Right lung (tissue), 10 donors: ENCODE measurements at places on chromosomes 12 and 14. TPM values are rescaled to one million over a fixed set of nuclear protein-coding genes. Genes with fewer than 3 reads are reported as not detected.

DNA sequence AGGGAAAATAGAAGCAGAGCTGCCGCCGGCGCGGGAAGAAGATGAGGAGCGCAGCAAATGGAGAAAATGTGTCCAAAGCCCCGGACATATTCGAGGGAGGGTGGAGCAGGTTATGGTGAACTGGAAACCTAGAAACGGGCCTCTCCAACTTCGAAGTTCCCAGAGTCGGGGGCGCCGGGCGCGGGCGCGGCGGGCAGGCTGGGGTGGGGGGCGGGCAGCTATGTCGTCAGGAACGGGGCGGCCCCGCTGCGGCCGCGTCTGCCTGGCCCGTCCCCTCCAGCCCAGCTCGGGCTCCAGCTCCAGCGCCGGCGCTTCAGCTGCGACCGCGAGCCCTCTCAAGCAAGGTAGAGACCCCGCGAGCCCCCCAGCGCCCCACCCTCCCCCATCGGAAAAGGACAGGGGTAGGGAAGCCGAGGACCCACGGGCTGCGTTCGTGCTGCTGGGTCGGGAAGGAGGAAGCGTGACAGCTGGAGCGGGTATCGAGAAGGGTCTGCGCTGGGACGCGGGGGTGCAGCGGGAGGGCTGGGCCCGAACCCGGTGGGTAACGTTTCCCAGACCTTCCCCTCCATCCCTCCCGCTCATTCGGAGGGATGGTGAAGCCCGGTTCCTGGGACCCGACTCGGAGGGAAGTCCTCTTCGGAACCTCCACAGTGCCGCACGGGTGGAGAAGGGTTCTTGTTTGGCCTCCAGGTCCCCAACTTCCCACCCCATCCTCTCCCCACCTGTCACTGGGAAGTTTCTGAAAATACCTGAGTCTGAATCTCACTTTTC, 1.0 kb downstream of the DGKA start:
- DNase-seq: peak; percentile 63

- no peak for DNase-seq
These were observed 83.0 kb downstream of the DENND5B start for GRCh38 chr12:31507966-31508365.

DNA sequence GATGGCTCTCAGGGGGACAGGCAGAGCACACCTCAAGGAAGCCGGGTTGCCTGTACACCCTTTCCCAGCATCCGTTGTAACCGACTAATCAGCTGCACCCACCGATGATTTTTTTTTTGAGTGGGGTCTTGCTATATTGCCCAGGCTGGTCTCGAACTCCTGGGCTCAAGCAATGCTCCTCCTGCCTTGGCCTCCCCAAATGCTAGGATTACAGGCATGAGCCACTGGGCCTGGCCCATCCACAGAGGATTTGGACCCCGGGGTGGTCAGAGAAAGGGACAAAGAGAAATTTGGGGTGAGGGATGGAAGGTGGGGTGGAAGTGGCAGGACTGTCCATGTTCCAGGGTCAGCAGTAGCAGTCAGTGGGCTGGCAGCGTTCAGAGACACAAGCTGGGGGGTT, 43.3 kb upstream of the PPP1CC start:
- no peak for DNase-seq

DNA sequence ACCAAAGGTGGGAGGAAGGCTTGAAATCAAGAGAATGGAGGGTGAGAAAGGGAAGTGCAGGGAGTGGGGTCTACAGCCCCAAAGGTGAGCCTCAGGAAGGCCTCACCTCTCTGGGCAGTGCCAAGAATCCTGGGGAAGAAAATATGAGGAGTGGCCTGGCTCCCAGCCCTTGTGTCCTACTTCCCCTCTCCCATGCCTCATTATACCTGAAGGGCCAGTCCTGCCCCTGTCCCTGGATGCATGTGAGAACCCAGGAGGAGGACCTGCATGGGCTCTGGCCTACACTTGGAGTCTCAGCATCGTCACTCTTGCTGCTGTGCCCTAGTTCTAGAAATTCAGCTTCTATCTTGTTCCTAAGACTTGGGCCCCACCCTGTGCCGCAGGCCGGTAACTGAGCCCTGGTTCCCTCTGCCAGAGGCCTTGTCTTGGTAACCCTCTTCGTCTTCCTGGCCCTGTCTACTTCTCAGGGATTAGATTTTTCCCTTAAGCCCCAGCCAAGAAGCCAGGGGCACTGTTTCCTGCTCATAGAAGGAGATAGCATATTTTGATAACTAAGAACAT, 10.9 kb upstream of the MYH7 start:
- no peak for DNase-seq

DNA sequence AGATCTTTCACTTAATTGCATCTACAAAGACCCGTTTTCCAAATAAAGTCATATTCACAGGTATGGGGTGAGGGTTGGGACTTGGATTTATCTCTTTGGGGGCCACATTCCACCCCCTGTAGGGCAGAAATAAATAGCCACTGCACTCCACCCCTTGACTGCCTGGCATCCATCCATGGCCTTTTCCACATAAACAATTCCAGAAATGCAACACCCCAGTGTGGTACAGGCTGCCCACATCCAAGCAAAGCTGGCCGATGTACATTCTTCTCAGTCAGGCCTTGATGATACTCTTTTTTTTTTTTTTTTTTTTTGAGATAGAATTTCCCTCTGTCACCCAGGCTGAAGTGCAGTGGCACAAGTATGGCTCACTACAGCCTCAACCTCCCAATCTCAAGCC, 12.9 kb downstream of the DGLUCY start:
- DNase-seq: no peak

DNA sequence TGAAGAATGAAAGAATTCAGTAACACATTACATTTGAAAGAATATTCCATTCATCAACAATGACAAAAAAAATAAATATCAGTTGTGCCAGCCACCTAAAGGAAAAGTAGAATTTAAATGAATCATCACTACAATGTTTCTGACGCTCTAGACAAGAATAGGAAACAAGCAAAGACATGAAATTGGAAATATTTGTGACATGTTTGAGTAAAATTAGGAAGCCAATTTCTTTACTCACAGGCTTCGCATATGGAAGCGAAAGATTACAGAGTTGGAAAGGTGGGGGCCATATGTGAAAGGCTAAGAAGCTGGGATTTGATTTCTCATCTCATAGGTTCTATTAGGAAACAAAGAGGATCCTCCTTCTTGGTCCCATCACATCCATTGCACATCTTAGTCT, 279.0 kb downstream of the IPO8 start:
- no peak for DNase-seq

DNA sequence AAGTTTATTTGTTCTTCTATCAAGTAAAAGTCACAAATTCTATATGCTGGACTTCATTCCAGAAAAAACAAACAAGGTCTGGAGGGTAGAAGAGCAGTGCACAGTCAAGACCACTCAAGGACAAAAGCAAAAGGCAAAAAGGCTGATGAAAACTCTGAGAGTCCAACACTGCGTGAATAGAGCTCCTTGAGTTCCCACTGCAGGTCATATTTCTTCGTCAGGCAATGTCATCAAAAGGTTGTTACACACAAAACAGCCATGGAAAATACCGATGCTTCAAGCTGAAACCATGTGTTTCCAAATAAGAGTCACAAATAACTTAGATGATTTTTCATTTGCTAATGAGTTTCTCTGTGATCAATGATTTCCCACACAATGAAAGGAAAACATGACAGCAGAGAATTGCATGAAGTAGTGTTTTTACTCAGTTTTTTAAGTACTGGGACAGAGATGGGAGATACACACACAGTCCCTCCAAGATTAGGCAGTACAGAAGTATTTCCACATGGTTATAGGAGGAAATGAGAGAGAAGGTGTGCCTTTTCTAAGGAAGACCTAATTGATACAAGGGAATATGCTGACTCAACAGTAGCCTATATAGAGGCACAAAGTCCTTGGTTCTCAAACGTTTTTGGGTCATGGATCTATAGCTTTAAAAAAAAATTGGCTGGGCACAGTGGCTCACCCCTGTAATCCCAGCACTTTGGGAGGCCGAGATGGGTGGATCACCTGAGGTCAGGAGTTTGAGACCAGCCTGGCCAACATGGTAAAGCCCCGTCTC, 177.7 kb downstream of the MED13L start:
- DNase-seq: no peak

- no peak for DNase-seq
These were observed 573.9 kb downstream of the NOVA1 start for GRCh38 chr14:26023967-26024366.

DNA sequence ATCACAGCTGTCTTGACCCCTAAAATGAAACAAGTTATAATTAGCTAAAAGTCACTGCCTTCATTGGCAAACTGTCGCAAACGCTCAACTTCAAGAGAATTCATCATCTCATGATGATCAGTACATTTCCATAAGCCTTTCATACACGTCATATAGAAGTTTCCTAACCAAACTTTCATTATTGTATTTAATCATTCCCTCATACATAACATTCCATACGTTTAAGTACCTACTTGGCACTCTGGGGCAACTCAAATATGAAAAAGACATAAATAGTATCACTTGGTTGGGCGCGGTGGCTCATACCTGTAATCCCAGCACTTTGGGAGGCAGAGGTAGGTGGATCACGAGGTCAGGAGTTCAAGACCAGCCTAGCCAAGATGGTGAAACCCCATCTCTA, 12.4 kb upstream of the PPP2R5E start:
- DNase-seq: no peak

DNA sequence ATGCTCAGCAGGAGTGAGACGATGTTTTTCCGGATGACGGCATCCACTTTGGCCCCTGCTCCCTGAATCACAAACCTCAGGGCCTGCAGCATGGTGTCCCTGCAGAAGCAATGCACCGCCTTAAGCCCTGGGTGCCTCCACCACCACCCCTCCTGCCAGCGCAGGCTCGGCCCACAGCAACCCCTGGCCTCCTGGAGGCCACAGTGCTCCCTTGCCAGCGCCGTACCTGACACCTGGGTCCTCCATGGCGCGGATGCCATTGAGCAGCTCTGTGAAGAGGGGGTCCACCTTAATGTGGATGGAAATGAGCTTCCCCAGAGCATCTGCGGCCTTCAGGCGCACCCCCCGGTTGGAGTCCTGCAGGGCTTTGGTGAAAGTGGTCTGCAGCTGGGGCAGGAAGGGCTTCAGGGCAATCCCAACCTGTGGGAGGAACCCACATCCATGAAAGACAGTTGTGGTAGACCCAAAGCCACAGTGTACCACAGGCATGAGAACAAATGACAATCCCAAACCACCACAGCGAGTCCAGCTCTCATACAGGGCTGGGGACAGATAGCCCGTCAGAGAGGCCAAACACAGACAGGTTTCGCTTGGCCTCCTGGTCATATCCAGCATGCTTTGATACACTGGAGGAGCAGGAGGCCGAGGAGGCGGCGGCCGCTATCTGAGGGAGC, 17.9 kb upstream of the RAB35 start:
- DNase-seq: no peak

DNA sequence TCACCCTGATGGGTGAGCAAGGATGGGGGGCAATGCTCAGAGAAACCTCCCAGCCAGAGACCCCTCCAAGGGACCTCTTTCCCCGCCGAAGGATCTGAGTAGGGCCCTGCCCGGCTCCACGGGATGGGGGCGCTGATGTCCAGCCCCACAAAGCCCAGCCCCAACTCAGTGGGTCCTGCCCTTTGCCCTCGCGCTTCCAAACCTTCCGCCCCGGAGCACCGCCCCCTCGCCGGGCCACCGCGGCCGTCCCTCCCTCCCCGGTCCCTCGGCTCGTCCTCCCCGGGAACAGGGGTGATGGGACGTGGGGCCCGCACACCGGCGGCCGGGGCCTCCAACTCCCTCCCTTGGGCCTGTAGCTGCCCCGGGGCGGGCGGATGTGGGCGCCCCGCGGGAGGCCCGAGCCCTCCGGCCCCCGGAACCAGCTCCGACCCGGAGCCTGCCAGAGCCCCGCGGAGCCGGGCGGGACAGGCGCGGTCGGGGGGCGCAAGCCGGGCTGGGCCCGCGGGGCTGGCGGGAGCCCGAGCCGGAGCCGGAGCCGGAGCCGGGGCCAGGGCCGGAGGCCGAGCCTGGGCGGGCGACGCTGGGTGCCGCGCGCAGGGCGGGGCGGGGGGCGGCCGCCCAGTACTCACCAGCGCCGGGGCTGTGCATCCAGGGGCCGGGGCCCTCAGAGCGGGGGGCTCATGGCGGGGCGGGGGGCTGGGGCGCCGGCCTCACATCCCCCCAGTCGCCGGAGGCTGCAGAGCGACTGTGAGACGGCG, 386 bp downstream of the HDAC7 start:
- DNase-seq: no peak

GRCh38 chr14:30573226-30573814, 14.4 kb downstream of the G2E3 start:
- DNase-seq: no peak

- no peak for DNase-seq
These were observed 69.9 kb downstream of the ASCL4 start for GRCh38 chr12:107844312-107844921.

DNA sequence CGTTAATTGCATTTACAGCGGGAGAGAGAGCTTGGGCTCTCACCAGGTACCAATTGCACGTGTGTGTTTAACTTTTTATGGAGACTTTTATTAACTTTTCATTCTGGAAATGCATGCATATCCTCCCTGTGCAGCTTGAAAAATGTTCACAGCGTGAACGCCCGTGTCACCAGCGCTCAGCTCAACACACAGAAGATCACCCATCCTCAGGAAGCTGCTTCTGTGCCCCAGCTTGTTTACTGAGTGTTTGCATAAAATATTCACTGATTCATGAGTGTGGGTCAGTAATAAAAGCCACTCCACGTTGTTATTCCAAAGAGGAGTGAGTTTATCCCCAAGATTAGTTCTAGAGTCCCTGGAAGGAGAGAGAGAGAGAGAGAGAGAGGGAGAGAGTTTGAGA, 75.5 kb upstream of the FZD10 start:
- DNase-seq: no peak

DNA sequence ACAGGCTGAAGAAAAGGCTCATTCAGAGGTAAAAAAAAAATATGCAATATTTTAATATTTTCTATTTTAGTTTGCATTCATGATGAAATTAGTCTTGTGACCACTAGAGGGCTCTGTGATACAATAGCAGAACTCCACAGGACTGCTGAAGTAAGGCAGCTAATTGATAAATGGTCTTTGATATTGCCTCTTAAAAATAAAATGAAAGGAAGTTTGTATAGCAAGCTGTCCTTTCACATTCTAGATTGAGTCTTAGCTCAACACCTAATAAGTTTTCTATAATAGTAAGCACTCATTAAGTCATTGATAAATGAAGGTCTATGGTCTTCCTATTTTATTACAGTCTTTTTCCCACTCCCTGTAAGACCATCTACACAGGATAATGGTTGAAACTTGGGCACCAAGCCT, 315.7 kb downstream of the NAV3 start:
- no peak for DNase-seq

GRCh38 chr12:104910196-104910840, 47.8 kb downstream of the SLC41A2 start:
- DNase-seq: no peak

SERPINA9 gene
- polyA plus RNA-seq: not detected

PTPRQ gene
- polyA plus RNA-seq: 2.6 TPM

TPPP2 gene
- polyA plus RNA-seq: 0.35 TPM

P2RX2 gene
- 4.9 TPM for polyA plus RNA-seq

TMEM52B gene
- polyA plus RNA-seq: 0.18 TPM

SPTB gene
- 5.2 TPM for polyA plus RNA-seq

TRAF3 gene
- 12.2 TPM for polyA plus RNA-seq

CLEC6A gene
- not detected for polyA plus RNA-seq
